ENCODE measurements at places on chromosomes 7 and 10. TPM values are rescaled to one million over a fixed set of nuclear protein-coding genes. Genes with fewer than 3 reads are reported as not detected.

DNA sequence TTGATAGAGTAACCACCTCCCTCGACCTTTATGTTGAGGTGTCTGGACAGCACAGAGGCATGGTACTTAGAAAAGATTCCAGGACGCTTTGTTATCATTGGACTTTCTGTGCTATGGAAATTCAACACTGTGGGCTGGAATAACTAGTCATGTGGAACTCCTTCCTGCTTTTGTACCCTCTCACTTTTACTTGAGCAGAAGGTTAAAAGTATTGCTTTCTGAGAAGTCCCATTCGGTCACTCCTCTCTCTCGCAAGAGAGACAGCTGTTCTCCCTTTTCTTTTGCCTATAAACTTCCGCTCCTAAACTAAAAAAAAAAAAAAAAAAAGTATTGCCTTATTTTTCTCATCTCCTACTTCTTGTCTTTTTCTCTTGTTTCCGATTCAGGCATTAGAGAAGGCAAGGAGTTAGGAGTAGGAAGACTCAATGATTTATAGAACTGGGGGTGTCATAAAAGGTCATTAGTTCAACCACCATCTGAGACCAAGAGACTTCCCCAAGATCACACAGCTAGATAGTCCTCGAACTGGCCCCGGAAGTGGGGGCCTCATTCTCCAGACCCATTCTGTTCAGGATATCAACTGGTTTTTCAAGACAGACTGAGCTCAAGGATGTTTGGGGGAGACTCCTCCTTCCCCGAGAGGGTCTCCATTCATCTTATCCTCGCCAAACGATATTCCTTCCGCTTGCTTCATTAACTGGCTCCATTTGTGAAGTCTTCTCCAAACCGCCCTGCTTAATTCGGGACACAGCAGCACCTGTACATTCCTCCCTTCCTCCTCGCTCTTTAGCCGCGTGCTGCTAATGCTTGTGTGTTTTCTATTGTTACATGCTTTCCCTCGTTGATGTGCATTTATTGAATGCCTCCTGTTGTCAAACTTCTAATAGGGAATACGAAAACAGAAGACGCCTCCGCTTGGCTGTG lies 995 bp upstream of the INPP5F start:
- peaks cover 2% of the 10 kb centered on the region for H3K27me3 ChIP-seq
- no peak overlapping the region for H3K27ac ChIP-seq
- peak overlapping the region; percentile 78 for H3K4me3 ChIP-seq

- no peak for DNase-seq
- H3K4me1 ChIP-seq: no peaks in the 10 kb centered on the region
- no peaks in the 10 kb centered on the region for H3K36me3 ChIP-seq
- H3K27me3 ChIP-seq: peaks cover 23% of the 10 kb centered on the region
Measured at GRCh38 chr7:26515314-26515842, 223.7 kb downstream of the SNX10 start.

- H3K4me1 ChIP-seq: peaks cover 14% of the 10 kb centered on the region
- no peak overlapping the region for H3K4me3 ChIP-seq
- no peaks in the 10 kb centered on the region for H3K27me3 ChIP-seq
- H3K27ac ChIP-seq: no peak overlapping the region
- H3K36me3 ChIP-seq: peaks cover 32% of the 10 kb centered on the region
Measured at GRCh38 chr7:74684921-74685320, 27.4 kb downstream of the GTF2I start.

- no peak overlapping the region for H3K27ac ChIP-seq
- H3K36me3 ChIP-seq: no peaks in the 10 kb centered on the region
- no peak overlapping the region for H3K4me3 ChIP-seq
- DNase-seq: no peak
Measured at GRCh38 chr10:22222236-22223190, 4.7 kb upstream of the EBLN1 start.

DNA sequence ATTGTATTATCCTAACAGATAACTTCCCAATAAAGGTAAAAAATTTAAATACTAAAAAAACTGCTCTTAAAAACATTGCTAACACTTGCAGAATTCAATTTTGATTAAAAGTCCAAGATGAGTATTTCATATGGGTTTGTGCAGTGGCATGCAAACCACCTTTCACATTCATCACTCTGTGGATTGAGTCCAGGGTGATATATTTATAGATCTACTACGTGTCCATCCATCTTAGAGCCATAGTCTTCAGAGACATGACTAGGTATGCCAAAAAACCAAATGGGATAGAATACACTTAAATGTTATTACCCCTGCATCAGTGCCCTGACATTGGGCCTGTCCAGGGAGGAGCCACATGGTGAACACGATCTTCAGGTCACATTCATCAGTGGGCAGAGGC lies 96.0 kb downstream of the DOCK4 start:
- H3K36me3 ChIP-seq: no peaks in the 10 kb centered on the region
- peaks cover 2% of the 10 kb centered on the region for H3K27me3 ChIP-seq
- H3K4me1 ChIP-seq: no peaks in the 10 kb centered on the region
- no peak overlapping the region for H3K27ac ChIP-seq

DNA sequence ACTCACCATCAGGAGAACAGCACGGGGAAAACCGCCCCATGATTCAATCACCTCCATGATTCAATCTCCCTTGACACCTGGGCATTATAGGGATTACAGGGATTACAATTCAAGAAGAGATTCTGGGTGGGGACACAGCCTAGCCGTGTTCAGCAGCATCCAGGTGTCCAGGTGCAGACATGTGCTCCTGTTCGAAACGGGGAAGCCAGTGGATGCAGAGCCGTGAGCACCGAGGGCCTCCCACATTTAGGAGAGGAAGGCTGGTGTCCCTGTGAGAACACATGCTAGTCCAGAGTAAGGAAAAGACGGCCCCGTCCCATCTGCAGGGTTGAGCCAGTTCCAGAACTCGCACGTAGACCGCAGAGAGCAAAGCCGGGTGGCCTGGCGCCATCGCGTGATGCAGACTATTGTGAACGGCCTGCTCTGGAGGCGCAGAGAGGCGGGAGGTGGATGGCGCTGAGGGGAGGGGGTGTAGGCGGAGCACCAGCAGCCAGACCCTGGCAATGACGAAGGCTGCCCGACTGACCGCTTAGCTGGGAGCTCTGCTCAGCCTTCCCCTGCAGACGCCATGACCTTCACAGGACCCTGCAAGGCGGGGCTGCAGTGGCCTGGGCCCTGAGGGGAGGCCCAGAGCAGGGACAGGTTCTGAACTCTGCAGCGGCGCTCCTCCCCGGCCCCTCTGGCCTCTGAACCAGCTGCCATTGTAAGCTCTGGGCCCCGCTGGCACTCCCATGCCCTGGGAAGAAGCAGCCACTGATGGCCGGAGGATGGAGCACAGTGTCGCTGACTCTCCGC lies 141.6 kb upstream of the TCERG1L start:
- no peaks in the 10 kb centered on the region for H3K36me3 ChIP-seq
- no peak overlapping the region for H3K4me3 ChIP-seq
- no peaks in the 10 kb centered on the region for H3K4me1 ChIP-seq
- DNase-seq: no peak
- no peak overlapping the region for H3K27ac ChIP-seq
- peaks cover 7% of the 10 kb centered on the region for H3K27me3 ChIP-seq

DNA sequence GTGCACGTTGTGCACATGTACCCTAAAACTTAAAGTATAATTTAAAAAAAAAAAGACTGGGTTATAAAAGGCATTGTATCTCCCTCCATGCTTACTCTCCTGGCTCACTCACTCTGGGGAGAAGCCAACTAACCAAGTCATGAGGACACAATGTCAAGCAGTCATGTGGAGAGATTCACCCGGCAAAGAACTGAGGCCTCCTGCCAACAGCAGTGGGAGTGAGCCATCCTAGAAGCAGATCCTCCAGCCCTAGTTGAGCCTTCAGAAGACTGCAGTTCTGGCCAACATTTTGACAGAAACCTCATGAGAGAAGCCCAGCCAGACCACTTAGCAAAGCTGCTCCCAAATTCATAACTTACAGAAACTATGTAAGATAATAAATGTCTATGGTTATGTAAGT lies 521.7 kb upstream of the FZD8 start:
- no peaks in the 10 kb centered on the region for H3K4me1 ChIP-seq
- H3K4me3 ChIP-seq: no peak overlapping the region
- H3K27ac ChIP-seq: no peak overlapping the region
- DNase-seq: no peak
- H3K27me3 ChIP-seq: no peaks in the 10 kb centered on the region

The CALD1 gene
- total RNA-seq: 0.63 TPM

The TCERG1L gene
- 0.08 TPM for total RNA-seq

The ATRNL1 gene
- total RNA-seq: 0.55 TPM

The SHTN1 gene
- 0.05 TPM for total RNA-seq

The HGF gene
- not detected for total RNA-seq
